HT-29 (cell line): ENCODE measurements at places on chromosomes 4 and X.

- DNase-seq = no peak
These were observed 278.2 kb upstream of the CXXC4 start for GRCh38 chr4:104772849-104773248.

DNA sequence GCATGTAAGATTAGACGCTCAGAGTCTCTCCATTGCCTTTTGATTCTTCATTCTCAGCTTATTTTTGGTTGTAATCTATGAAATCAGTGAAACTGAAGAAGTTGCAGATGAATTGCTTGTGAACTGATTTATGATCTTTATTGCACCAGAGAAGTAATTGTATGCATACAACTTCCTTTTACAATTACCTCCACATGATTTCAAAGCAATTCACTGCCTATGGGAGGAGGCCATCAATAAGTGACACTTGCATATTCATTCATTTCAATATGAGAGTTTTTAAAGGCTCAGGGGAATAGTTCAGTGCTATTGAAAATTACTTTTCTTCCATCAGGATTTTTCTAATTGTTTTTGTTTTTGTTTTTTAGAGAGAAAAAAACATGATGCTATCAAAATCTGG lies 222.3 kb downstream of the NKX6-1 start:
- no peak for DNase-seq

- peak; percentile 92 for DNase-seq
These were observed at the start of gene SRP72 for GRCh38 chr4:56467284-56468096. TSS of gene SRP72 (plus strand) at chr4:56467617. CDS start at chr4:56467636, 19 bp downstream.

- DNase-seq = peak; percentile 51
These were observed 79.4 kb downstream of the FAM53A start for GRCh38 chr4:1604706-1605205.

DNA sequence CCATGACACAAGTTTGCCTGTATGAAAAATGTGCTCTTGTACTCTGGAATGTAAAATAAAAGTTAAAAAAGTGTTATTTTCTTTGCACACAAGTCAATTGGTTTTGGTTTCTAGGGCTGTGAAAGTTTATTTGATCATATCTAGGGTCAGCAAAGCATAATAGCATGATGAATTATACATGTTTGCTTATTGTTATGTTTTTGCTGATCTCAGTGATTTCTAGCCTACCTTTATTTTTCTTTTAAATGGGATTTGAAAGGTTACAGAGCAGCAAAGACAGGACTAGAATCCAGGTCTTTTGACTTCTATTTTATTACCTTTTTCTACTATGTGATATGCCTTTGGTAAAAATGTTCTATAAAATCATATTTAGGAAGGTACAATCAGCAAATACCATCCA lies 481.0 kb downstream of the PRR32 start:
- no peak for DNase-seq

DNA sequence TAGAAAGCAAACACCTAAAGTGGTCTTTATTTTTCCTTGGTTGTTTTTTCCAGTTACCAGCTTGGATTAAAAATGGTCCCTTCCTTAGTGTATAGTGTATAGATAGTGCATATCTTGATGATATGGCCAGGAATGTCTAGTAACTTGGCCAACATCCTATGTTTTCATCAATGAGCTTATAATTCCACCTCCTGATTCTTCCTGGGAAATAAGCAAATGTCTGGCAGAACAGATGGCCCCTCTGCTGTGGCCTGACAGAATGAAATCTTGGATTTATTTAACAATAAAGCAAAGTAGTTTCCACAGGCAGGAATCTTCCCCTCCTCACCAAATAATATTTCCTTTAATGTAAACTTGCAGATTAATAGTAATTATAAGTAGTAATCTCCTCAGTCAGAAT lies 6.1 kb downstream of the SCARB2 start:
- DNase-seq = no peak

GRCh38 chr4:686413-687040 lies 2.4 kb downstream of the SLC49A3 start:
- DNase-seq = no peak

GRCh38 chr4:72983709-72984108 lies 85.8 kb downstream of the COX18 start:
- DNase-seq = no peak

GRCh38 chr4:156472624-156473023 lies 499.0 kb downstream of the PDGFC start:
- DNase-seq = no peak

DNA sequence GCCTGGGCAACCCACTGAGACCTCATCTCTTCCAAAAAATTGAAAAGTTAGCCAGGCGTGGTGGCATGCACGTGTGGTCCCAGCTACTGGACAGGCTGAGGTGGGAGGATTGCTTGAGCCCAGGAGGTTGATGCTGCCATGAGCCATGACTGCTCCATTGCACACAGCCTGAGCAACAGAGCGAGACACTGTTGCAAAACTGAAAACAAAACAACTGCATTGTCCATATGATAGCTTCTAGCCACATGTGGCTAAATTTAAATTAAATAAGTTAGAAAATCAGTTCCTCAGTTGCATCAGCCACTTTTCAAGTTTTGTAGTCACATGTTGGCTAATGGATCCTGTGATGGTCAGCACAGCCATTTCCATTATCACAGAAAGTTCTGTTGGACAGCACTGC lies 67.9 kb downstream of the GAB1 start:
- DNase-seq = no peak

DNA sequence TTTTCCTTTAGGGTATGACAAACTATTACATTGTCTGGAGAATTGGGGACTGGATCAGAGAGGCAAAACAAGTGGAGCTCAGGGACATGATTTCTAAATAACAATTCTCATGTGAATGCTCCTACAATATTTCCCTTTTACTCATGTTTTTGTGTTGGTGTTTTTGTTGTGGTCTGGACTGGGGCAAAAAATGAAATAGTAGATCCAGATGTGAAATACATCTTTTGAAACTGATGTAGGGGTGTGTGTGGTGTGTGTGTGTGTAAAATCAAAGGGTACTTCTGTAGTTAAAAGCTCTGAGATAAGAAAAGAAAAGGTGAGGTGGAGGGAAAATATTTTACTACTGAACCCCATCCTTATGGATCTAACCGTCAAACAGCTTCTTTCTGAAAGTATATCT lies 188.4 kb upstream of the RPL34 start:
- DNase-seq = no peak

DNA sequence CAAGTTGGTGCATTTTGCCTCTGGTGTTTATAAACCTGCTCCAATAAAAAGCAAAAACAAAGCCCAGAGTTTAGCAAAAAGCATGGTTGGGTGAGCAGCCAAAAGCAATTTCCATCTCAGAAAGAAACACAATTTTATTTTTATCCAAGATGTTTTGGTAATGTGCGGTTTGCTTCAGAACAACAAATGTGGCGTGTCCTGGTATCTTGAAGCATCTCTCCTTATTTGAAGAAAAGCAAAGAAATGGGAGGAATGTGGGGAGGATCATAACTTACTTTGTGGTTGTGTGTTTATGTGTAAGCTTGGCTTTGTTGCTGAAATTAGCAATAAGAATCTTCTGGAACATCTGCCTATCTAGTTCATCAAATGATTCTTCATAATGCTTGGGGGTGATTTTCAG lies 88.3 kb upstream of the DDX3X start:
- no peak for DNase-seq

DNA sequence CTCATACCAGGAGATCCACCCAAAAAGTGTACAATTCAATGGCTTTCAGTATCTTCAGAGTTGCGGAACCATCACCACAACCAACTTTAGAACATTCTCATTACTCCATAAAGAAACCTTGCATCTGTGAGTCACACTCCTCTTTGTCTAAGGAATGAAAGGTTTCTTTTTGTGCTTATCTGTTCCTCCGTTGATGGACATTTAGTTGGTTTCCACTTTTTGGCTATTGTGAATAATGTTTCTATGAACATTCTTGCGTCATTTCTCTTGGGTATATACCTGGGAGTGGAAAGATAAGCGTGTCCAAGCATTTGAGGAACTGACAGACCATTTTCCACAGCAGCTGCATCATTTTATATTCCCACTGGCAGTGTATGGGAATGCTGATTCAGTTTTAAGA lies 10.6 kb downstream of the FAM184B start:
- no peak for DNase-seq

- DNase-seq = no peak
These were observed 15.3 kb upstream of the XPNPEP2 start for GRCh38 chrX:129723511-129723910.

GRCh38 chr4:23887173-23887572 lies 2.7 kb downstream of the PPARGC1A start:
- DNase-seq = no peak

GRCh38 chr4:6989331-6989923 lies 53.7 kb upstream of the TADA2B start:
- no peak for DNase-seq

DNA sequence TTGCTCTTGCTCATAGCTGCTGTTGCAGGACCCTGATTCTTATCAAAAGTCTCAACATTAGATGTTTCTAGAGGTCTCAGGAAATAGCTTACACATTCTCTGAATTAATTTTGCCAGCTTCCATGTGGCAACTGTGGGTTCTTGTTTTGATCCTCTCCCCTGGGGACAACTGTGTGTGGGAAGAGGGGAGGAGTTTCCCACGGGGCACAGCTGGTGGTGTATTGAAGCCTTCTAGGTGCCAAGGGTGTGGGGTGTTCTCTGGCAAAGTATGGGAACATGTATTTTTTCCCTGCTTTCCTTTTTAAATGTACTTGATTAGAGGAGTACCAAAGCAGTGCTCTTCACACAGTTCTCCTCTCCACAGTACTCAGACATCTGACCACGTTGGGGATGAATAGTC lies 212.7 kb downstream of the RPA4 start:
- no peak for DNase-seq

DNA sequence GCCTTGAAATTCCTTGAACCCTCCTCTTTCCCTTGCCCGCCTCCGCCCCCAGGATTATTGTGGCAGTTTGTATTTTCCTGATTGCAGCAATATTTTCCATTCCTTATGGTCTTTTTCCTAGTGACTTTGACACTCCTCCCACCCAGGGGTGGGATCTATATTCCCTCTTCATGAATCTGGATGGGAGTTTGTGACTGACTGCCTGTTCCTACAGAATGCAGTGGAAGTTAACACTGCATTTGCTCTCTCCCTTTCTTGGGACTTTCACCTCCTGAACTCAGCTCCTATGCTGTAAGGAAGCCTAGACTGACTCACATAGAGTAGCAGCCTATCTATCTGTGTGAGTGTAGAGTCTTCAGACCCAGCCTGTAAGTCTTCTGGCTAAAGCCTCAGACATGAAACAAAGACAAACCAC lies 2.2 kb downstream of the FUNDC2 start:
- no peak for DNase-seq
